ENCODE measurements at places on chromosomes 1 and 21.

DNA sequence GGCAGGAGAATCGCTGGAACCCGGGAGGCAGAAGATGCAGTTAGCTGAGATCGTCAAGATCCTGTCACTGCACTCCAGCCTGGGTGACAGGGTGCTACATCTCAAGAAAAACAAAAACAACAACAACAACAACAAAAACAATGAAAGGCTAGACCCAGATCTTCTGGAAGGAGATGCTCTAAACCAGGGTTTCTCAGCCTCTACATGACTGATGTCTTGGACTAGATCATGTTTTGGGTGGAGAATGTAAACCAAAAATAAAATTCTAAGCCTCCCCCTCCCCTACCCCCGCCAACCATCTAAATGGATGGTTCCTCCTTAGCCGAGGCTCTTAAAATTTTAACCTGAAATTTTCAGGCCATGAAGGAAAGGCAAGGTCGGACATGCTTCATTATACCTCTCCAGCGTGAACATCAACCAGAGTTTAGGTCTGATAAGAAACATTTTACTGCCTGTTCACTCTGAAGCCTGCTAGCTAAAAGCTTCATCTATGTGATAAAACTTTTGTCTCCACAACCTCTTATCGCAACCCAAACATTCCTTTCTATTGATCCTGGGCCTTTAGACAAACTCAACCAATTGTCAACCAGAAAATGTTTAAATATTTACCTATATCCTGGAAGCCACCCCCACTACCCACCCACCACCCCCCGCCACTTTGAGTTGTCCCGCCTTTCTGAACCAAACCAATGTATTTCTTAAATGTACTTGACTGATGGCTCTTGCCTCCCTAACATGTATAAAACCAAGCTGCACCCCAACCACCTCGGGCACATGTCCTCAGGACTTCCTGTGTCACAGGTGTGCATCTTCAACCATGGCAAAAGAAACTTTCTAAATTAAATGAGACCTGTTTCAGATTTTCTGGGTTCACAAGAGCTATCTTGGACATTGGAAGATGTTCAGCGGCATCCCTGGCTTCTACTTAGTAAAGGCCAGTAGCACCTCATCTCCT, 1.9 kb upstream of the CAPN2 start:
- no peak for DNase-seq

- no peak for DNase-seq
These were observed 85.3 kb upstream of the SSX2IP start for GRCh38 chr1:84775535-84775920.

- DNase-seq = no peak
These were observed 79.7 kb downstream of the POFUT2 start for GRCh38 chr21:45207839-45208626.

GRCh38 chr1:208544053-208544452, 299.9 kb upstream of the PLXNA2 start:
- no peak for DNase-seq

GRCh38 chr1:206583707-206584648, 28.3 kb downstream of the EIF2D start:
- peak; percentile 91 for DNase-seq

- DNase-seq = no peak
These were observed 1.9 kb upstream of the KCNJ9 start for GRCh38 chr1:160079448-160079847.

DNA sequence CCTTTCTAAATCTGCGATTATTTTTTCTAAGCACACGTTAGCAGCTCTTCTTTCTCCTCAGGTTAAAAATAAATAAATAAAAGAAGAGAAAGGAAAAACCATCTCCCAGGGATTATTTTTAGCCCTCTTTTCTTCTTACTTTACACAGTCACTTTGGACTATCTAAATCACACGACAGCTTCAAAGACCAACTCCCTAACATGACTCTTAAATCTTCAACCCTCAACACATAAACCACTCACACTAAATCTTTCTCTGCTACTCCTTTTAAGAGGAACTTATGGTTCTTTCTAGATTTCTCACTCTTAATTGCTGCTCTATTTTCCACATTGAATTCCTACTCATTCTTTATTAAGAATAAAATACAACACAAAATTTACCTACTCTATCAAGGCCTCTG, 1095.0 kb upstream of the B3GALT2 start:
- DNase-seq = no peak

DNA sequence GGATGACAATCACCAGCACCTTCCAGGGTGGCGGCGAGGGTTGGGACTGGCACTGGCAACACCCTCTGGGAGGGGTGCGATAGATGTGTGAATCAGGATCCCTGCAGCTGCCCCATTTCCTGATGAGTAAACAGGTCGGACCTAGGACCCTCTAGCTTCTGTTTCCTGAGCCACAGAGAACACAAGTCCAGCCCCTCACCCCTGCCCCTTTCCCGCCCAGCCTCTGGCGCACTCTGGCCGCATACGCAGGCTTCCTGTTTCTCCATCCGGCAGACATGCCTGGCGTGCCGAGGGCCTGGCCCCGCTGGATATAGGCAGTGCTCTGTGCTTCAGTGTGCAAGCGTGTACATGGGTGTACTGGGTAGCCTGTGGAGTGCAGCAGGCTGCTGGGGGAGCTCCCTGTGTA, 4.6 kb downstream of the PEAR1 start:
- DNase-seq = peak; percentile 85

DNA sequence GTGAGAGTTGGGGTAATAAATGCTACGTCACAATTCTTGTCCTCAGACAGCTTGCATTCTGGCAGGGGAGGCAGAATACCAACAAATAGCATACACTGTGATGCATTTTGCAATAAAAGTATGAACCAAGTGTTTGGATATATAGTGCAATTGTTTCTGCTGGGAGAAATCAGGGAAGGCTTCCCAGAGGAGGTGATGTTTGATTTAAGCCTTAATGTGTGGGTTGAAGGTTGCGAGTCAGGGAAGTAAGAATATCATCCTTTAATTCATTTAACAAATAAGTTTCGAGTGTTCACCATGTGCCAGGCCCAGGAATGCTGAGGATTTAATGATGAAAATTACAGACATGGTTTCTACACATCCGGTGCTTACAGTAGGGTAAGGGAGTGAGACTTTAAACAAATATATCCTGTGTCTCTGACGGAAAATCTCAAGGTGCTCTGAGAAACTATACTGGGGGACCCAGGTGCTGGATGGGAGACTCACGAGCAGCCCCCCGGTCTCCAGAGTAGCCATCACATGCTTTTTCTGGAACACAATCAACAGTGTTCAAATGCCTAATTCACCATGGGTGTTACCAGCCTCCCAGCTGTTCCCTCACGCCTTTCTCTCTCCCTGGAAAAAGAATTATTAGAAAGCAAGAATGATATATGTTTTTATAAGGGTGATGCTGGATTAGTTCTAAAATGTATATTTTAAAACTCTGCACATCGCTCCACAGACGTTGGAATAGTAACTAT, 31.7 kb downstream of the RASSF5 start:
- no peak for DNase-seq

GRCh38 chr1:108878678-108879077, 1.9 kb downstream of the GPSM2 start:
- no peak for DNase-seq

DNA sequence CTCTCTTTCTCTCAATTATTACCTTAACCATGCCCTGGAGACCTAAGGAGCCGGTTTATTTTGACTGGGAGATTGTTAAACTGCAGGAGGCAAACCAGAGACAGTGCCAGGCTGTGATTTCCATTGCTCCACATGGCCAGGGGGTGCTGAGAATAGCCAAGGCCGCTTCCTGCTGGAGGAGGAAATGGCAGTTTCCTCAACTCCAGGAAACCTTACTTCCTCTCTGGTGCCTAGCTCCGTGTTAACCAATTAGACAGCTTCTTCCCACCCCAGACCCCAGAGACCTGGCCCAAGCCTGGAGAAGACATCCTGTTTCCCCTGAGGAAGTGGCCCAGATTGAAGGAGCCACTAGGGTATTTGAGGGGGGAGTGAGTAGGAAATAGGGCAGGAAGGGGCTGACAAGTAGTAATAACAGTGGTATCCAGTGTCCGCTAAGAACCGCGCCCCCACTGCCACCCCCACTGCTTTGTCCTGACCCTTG, 161.2 kb downstream of the PLPP3 start:
- no peak for DNase-seq

- no peak for DNase-seq
These were observed 22.3 kb upstream of the PTGFR start for GRCh38 chr1:78468521-78468920.

- no peak for DNase-seq
These were observed 22.1 kb upstream of the MCL1 start for GRCh38 chr1:150601540-150601939.

DNA sequence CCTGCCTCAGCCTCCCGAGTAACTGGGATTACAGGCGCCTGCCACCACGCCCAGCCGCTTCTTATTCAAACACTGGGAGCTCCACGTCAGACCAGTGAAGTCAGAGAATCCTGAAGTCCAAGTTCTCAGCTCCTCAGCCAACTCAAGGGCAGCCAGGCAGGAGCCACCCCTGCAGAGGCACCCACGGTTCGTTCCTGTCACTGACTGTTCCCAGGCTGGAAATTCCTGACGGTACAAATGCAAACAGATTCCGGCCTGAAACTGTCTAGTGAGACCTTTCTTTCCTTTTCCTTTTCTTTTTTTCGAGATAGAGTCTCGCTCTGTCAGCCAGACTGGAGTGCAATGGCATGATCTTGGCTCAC, 11.7 kb downstream of the SLC35E2B start:
- peak; percentile 32 for DNase-seq

- no peak for DNase-seq
These were observed 188.3 kb downstream of the NRIP1 start for GRCh38 chr21:14876524-14876840.

GRCh38 chr1:219220945-219221344, 47.3 kb downstream of the LYPLAL1 start:
- DNase-seq = no peak

DNA sequence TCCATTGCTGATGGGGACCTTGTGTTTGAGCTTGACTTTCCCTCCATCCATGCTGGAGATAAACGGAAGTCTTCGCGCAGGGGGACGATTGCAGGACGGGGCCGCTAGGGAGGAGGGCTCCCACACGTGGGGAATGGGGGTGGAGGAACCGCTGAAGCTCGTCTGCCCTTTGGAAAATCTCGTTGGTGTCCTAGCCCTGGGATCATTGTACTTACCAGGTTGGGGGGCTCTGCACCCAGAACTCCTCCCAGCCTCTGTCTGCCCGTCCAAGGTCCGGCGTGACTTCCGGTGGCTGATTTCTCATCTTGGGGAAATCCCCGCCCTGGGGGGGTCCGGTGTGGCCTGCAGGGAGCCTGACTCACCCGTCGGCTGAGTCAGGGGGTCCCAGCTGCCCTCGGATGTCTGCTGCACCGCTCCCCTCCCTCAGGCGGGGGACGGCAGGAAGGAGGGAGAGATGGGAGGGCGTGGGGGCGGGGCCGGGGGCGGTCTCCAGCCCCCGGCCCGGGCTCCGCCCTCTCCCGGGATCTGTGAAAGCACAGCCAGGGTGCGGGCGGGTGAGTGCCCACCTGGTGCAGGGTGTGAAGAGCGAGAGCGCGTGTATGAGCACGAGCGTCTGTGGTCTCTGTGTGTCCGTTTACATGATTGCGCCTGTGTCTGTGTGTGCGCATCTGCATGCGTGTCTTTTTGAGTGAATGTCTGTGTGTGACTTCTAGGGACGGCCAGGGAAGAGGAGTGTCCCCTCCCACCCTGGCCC, 35.8 kb downstream of the PIK3CD start:
- DNase-seq = peak; percentile 87

DNA sequence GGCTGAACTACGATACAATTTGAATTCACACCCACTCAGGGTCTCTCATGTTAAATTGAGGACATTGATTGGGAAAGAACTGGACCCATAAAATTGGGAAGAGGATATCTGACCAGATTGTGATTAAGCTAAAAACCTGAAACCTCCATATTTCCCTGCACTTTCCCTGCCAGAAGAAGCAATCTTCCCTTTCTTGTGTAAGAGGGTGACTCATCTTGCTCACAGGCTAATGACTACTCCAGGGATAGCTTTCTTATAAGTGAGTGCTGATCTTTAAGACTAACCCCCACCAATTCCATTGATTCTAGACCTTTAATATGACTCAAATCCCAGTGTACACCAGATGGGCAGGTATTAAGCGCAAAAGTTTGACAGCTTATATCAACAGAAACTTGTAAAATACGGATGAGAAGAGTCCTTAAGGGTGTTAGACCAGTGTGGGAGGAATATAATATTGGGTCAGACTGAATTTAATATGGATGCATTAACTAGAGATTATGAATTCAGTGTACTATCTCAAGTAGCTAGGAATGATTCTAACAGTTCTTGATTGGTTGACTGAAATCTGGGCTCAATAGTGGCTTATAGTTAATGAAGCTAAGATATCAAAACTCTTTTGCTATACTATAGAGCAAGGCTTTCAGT, 12.1 kb upstream of the SGIP1 start:
- DNase-seq = no peak

- no peak for DNase-seq
These were observed 37.2 kb downstream of the KANK4 start for GRCh38 chr1:62281922-62282555.

DNA sequence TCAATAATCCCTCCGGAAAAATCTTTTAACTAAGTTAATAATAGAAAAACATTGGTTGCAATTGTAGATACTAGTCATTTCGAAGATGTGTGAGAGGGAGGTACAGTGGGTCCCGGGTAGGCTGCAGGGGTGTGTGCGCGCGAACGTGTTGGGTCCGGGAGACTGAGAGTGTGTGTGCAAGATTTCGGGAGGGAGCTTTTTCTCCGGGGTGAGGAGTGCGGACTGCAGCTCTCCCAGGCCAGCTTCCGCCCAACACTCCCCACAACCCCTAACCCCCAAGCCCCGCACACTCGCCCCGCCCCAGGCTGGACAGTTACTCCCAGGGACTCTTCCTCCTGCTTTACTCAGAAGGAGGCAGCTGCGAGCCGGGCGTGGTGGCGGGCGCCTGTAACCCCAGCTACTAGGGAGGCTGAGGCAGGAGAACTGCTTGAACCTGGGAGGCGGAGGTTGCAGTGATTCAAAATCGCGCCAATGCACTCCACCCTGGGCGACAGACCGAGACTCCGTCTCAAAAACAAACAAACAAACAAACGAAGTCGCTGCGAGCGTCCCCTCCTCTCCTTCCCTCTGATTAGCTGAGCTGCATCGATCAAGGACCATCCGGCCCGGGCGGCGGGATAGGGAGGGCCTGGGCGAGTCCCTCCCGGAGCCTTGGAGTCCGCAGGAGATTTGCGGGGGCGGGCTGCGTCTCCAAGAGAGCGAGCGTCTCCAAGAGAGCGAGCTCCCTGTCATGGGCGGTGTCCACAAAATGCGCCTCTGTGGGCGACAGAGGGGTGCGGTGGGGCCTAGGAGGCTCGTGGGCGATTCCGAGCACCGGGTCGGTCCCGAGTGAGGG, 28.3 kb upstream of the PPM1J start:
- no peak for DNase-seq

GRCh38 chr1:934991-935750, 11.4 kb downstream of the SAMD11 start:
- no peak for DNase-seq

DNA sequence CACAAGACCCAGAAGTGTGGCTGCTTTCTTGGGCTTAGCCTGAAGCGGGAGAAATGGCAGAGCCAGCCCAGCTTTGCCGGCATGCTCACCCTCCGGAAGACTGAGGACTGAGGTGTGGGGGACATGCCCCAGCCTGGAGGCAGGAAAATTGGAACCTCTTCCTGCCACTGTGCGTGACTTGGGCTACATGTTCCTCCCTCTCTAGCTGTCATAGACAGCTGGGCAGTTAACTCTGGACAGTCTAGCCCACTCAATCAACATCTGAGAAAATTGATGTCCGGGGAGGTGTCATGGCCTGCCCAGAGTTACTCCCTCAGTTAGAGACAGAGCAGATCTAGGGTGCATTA, 59.7 kb downstream of the UBE2T start:
- peak; percentile 56 for DNase-seq

GRCh38 chr1:186500804-186501203, 39.9 kb upstream of the PDC start:
- DNase-seq = no peak
